ENCODE measurements at places on chromosomes 12 and 14.

DNA sequence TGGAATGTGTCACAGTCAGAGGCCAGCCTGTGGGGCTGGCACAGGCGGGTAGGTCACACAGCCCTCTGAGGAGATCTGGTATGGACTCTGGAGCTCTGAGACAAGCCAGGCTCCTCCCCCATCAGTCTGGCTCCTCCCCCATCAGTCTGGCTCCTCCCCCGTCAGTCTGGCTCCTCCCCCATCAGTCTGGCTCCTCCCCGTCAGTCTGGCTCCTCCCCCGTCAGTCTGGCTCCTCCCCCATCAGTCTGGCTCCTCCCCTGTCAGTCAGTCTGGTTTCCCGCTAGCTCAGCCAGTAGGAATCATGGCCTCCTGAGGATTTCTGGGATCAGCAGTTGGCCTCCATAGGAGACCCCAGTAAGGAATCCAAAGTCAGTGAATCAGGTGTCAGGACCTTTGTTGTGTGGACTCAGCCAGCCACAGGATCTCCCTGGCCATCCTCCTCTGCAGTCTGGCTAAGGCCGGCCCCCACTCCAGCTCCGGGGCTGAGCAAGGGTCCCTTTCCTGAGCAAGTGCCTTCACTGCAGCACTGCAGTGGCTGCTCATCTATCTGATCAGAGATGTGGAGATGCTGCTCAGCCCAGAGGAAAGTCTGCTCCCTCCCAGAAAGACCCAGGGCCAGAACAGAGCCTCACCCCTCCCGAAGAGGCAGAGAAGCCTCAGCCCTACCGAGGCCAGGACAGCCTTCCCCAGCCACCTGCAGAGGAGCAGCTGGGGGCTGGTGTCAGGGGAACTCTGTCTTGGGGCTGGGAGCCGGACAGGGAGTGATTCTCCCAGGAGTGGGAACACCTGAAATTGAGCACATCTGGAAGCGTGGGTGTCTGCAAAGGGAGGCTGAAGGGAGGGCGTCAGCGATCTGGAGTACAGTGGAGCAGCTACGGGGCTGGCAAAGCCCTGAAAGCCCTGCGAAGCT, 35.7 kb downstream of the IQSEC3 start:
- no peak for DNase-seq

DNA sequence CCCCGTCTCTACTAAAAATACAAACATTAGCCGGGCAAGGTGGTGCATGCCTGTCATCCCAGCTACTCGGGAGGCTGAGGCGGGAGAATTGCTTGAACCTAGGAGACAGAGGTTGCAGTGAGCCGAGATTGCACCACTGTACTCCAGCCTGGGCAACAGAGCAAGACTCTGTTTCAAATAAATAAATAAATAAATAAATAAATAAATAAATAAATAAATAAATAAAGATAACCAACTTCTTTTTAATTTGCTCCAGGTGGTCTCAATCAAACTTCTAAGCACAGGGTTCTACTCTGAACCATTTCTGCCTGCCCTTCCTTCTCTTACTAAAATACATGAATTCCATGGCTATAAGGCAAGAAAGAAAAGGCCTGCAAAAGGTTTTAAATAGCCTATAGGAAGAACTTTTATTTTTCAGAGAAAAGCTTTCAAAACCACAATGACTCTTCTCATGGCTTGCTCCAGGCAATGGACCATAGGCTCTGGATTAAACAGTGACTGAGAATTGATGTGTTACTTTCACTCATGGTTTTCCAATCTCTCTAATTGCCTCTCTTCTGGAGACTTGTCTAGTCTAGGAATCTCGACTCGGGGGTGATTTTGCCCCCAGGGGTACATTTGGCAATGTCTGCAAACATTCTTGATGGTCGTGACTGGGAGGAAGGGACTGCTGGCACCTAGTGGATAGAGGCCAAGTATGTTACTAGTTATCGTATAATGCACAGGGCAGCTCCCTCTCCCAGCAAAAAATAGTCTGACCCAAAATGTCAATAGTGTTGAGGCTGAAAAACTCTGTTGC, 14.4 kb downstream of the IGF1 start:
- no peak for DNase-seq

DNA sequence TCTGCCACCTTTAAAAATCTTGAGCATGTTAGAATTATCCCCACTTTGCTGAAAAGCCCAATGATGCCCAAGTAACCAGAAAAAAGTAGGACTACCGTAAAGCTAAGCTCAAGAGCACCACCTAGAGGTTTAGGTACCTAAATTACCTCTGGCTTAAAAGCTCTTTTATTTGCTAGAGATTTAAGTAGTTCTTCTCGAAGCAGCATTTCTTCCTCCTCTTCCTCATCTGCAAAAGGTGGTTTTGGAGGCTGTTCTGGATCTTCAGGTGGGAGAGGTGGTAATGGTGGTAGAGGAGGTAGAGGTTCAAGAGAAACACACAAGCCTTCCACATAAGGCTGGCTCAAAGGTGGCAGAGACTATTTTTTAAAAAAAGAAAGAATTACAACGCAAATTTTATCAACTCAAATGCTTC, 26.9 kb downstream of the ZFC3H1 start:
- no peak for DNase-seq

GRCh38 chr12:120741476-120742421, 16.1 kb downstream of the ACADS start:
- no peak for DNase-seq

- no peak for DNase-seq
Observed at GRCh38 chr14:34174973-34175372, 224.1 kb upstream of the EGLN3 start.

- no peak for DNase-seq
Observed at GRCh38 chr12:46933947-46934346, 108.2 kb upstream of the SLC38A4 start.

DNA sequence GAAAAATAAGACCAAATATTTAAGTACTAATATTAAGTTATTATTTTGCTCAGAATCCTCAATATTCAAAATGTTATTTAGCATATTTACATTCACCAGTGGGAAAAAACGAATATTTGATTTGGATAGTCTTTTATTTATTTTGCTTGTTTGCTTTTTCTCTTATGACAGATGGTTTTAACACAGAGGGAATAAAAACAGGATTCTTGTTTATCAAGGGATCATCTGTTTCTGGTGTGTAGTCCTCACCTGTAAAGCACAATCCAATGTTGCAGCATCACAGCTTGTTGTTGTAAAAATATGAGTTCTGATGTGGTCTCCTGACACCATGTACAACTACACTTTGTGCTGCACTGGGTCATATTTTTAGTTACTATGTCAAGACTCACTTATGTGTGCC, 103.9 kb downstream of the AVPR1A start:
- DNase-seq, result no peak

DNA sequence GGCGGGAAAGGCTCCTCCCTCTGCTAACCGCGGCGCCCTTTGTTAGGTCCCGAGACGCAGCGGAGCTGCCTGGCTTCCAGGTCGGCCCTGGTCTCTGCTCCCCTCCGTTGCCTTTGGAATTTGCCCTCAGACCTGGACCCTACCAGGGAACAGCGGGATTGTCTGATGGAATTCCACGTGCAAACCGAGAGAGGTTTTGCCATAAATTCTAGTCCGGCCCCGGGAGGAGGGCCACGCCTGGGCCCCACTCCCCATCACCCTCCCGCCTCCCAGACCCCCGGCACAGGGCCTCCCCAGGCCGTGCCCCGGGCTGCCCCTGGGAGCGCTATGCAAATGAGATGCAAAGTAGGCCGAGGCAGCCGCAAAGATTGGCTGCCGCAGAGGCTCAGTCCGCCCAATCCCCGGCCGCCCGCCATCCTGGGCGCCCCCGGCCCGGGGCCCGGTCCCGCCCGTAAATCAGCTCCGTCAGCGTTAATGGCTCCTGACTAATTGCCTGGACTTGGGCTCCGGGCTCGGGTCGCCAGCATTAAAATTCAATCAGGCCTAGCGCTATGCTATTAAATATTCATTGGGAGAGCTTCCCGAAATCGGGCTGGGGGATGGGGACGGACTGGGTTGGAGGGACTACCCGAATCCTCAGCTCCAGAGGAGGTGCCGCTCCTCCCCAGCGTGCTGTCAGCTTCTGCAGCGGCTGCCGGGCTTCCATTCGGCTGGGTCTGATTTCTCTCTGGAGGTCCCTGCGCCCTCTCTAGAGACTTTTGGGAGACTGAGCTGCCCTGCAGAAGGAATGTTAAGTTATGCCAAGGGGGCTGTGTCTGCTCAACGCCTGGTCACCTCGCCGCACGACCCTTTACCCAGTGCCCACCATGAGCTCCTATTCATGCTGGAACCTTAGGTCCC, 15.7 kb upstream of the FIGNL2 start:
- DNase-seq, result no peak

Measured in stimulated activated CD8-positive, alpha-beta memory T cell treated with anti-CD3 and anti-CD28 coated beads, Interleukin-7, amount 100 ng/mL, for 24 hours (primary cell).